ENCODE measurements at places on chromosomes 4 and X. TPM values are rescaled to one million over a fixed set of nuclear protein-coding genes. Genes with fewer than 3 reads are reported as not detected.

DNA sequence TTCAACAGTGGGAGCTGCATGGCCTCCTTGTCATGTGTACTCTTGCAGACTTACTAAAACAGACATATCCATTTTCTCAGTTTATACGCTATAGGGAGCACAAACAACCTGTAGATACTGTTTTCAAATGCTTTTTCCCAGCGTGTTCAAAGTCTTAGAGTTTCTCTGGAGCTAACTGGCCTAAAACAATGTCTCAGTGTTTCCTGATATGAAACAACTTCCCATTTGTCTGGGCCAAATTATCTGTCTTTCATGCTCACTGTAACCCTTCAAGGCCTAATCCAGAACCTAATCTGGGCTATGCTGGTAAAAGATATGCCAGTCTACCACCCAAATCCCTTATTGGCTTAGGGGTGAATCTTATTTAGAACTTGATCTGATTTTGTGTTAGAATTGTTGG lies 38.8 kb downstream of the RAB40A start:
- H3K4me1 ChIP-seq = no peaks in the 10 kb centered on the region
- H3K27me3 ChIP-seq = no peaks in the 10 kb centered on the region
- no peak overlapping the region for H3K4me3 ChIP-seq

GRCh38 chr4:23969635-23970145 lies 79.8 kb upstream of the PPARGC1A start:
- H3K27ac ChIP-seq = no peak overlapping the region
- no peaks in the 10 kb centered on the region for H3K4me1 ChIP-seq
- H3K36me3 ChIP-seq = no peaks in the 10 kb centered on the region
- no peak for DNase-seq

Gene ADGRG2
- total RNA-seq = not detected

GRCh38 chr4:185920171-185920570 lies 108.2 kb upstream of the SORBS2 start:
- no peak overlapping the region for H3K27ac ChIP-seq
- DNase-seq = no peak
- H3K27me3 ChIP-seq = no peaks in the 10 kb centered on the region

GRCh38 chrX:130086447-130087206 lies 23.7 kb downstream of the ELF4 start:
- peak overlapping the region; percentile 31 for H3K4me3 ChIP-seq
- peak; percentile 67 for DNase-seq
- peak overlapping the region; percentile 89 for H3K27ac ChIP-seq

DNA sequence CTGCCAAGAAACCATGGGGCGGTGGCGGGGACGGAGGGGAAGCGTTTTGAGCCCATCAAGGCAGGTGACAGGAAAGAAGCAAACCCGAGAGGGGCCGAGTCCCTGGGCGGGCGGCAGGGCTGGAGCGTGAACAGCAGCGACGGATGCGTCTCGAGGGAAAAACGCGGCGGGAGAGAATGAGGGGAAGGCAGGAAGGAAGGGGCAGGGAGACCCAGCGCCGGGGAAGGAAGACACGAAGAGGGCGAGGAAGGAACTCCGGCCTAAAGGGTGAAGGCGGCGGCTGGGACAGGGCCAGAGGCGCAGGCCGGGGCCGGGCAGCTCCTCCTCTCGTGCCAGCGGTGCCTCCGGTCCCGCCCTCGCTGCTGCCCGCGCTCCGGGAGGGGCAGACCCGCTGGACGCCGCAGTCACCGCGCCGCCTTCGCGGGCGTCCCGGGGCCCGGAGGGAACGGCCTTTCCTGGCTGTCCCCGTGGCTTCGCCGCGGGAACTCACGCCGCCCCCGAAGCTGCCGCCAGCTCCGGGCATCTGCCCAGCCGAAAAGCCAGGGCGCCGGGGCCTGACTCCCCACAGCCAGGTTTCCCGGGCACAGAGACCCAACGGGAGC lies 751 bp upstream of the RGS12 start:
- H3K27me3 ChIP-seq = no peaks in the 10 kb centered on the region
- no peak overlapping the region for H3K27ac ChIP-seq
- peaks cover 12% of the 10 kb centered on the region for H3K4me1 ChIP-seq
- H3K4me3 ChIP-seq = peak overlapping the region; percentile 88
- DNase-seq = peak; percentile 48

DNA sequence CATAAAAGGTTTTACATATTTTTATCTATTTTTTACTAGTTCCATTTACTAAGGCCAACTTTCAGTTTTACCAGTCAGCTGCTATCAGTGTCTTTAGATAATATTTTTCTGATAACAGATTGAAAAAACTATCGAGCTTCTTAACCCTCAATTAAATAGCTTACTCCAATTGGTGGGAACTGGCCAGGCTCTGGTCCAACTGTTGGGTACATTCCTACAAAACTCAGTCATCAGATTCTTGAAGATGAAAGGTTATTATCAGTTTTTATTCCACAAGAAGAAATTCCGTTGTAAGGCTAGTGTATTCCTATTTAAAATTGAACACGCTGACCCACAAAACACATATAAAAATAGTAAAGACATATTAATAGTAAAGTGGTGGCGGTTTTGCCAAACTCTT lies 346.2 kb downstream of the MAPK10 start:
- H3K4me3 ChIP-seq = no peak overlapping the region
- no peaks in the 10 kb centered on the region for H3K27me3 ChIP-seq
- no peak for DNase-seq
- H3K27ac ChIP-seq = peak overlapping the region; percentile 34
- peaks cover 40% of the 10 kb centered on the region for H3K4me1 ChIP-seq
- H3K36me3 ChIP-seq = no peaks in the 10 kb centered on the region

- H3K27me3 ChIP-seq = no peaks in the 10 kb centered on the region
- DNase-seq = no peak
- no peaks in the 10 kb centered on the region for H3K4me1 ChIP-seq
Observed at GRCh38 chr4:140681201-140681600, 75.0 kb downstream of the TBC1D9 start.

- no peak for DNase-seq
- no peaks in the 10 kb centered on the region for H3K4me1 ChIP-seq
- H3K27me3 ChIP-seq = no peaks in the 10 kb centered on the region
- H3K4me3 ChIP-seq = no peak overlapping the region
- H3K27ac ChIP-seq = no peak overlapping the region
Observed at GRCh38 chrX:129086802-129087201, 436.5 kb downstream of the SMARCA1 start.

Gene POU4F2
- not detected for total RNA-seq

DNA sequence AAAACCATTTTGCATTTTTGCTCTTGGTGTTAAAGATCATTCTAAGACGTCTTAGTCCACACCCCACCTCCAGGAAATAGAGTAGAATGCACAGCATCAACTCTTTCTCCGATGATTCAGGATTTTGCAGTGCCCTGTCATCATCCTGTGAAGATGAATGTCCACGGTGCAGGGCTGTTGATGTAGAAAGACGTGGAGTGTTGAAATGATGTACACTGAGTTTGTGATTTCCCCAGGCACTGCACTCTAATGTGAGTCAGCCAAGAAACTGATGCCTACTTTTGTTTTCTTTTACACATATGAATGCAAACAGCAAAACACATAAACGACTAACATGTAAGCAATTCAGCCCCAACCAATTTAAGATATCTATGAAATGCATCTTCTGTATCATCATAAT lies 10.5 kb downstream of the LGI2 start:
- H3K36me3 ChIP-seq = no peaks in the 10 kb centered on the region
- no peak overlapping the region for H3K4me3 ChIP-seq
- H3K27me3 ChIP-seq = no peaks in the 10 kb centered on the region
- H3K27ac ChIP-seq = no peak overlapping the region

GRCh38 chr4:124806403-124806802 lies 93.9 kb upstream of the ANKRD50 start:
- H3K4me1 ChIP-seq = no peaks in the 10 kb centered on the region
- H3K36me3 ChIP-seq = no peaks in the 10 kb centered on the region
- no peaks in the 10 kb centered on the region for H3K27me3 ChIP-seq
- DNase-seq = no peak
- no peak overlapping the region for H3K4me3 ChIP-seq

GRCh38 chr4:124184792-124185191 lies 527.7 kb downstream of the ANKRD50 start:
- H3K27ac ChIP-seq = no peak overlapping the region
- H3K4me1 ChIP-seq = no peaks in the 10 kb centered on the region
- DNase-seq = no peak
- no peaks in the 10 kb centered on the region for H3K27me3 ChIP-seq
- H3K36me3 ChIP-seq = no peaks in the 10 kb centered on the region

DNA sequence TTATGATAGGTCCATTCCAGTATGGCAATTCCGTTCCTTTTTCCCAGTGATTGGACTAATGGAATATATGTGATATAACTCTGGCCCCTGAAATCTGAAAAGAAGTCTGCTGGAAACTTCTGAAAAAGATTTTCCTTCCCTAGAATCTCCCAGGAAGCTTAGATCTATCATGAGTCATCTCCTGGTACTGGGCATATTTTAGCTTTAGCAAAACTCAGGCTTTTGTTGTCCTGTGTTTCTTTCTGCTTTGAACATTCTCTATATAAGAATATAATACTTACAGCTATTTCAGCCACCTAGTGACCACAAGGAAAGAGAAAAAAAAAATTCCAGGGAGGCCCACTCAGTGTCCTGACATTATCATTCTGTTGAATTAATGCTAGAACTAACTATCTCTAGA lies 597.2 kb upstream of the GRIA3 start:
- no peaks in the 10 kb centered on the region for H3K27me3 ChIP-seq
- DNase-seq = no peak
- H3K27ac ChIP-seq = no peak overlapping the region
- H3K4me3 ChIP-seq = no peak overlapping the region
- H3K4me1 ChIP-seq = no peaks in the 10 kb centered on the region

DNA sequence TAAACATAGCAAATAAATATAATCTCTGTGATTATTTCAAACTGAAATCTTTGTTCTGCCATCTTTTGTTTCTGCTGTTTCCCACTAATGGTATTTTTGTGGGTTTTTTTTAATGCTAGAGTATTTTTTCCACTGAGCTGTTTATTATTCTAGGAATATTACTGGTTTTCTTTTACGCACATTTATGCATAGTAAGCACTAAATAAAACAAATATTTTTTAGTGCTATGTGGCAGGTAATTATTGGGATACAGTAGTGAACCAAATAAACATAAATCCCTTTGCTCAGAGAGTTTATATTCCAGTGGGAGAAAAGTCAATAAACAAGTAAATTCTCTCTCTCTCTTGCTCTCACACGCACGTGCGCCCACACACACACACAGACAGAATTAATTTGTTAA lies 397.4 kb downstream of the PRDM5 start:
- H3K27me3 ChIP-seq = no peaks in the 10 kb centered on the region
- no peak for DNase-seq
- H3K27ac ChIP-seq = no peak overlapping the region
- H3K36me3 ChIP-seq = no peaks in the 10 kb centered on the region

- peak; percentile 88 for DNase-seq
- no peaks in the 10 kb centered on the region for H3K27me3 ChIP-seq
- no peak overlapping the region for H3K27ac ChIP-seq
- H3K4me3 ChIP-seq = no peak overlapping the region
- H3K36me3 ChIP-seq = no peaks in the 10 kb centered on the region
- peaks cover 6% of the 10 kb centered on the region for H3K4me1 ChIP-seq
Observed at GRCh38 chrX:145405012-145405411, 157.7 kb downstream of the SPANXN1 start.

GRCh38 chr4:56244681-56245080 lies 142.6 kb downstream of the AASDH start:
- no peaks in the 10 kb centered on the region for H3K4me1 ChIP-seq
- no peaks in the 10 kb centered on the region for H3K36me3 ChIP-seq
- H3K27me3 ChIP-seq = no peaks in the 10 kb centered on the region
- no peak for DNase-seq
- no peak overlapping the region for H3K4me3 ChIP-seq
- H3K27ac ChIP-seq = no peak overlapping the region
